ENCODE measurements at places on chromosomes 1 and 21.

GRCh38 chr1:94974241-94974640 is 47.3 kb upstream of the CNN3 start:
- no peak for DNase-seq

DNA sequence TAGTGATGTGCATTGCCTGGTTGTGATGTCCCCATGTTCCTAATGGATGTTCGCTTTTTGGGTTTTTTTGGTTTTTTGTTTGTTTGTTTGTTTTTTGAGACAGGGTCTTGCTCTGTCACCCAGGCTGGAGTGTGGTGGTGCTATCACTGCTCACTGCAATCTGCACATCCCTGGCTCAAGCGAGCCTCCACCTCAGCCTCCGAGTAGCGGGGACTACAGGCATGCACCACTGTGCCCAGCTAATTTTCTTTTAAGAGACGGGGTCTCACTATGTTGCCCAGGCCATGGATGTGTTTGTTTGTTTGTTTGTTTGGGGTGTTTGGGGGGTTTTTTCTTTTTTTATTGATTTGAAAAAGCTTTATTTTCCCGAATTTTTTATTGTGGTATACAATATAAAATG is 2.1 kb downstream of the COL6A2 start:
- DNase-seq = no peak

DNA sequence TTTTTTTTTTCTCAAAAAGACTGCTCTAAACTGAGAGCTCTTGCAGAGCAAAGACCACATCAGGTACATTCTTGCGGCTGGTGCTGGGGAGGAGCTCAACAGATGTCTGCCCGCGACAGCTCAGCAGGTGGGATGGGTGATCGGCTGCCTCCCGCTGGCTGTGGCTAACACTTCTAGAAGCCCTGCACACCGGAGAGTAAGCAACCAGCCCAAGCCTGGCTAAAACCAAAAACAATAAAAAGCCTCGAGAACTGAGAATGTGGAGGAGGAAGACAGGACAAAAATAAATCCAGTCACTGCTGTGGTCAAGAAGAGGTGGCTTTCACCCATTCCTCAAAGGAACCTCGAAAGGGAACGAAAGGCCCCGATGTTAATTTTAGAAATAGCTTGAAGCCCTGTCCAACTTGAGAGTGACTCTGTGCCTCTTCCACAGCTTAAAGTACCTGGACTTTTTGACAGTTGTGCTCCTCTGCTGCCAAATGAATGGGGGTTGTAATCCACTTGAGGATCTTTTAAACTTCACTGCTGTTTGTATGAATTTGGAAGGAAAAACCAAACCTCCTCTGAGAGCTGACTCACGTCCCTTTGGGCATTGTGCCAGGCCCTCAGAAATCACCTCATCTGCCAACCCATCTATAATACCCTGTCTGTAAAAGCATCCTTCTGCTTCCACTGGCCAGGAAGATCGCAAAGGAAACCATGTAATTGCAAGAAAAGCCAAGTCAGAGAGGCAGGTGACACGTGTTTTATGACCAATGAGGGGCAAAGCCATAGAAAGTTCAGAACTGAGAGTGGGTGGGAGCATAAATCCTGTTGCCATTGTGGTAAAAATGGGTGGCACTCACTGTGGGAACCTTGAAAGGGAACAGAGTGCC is 78.6 kb downstream of the KCNN3 start:
- DNase-seq = peak; percentile 54

DNA sequence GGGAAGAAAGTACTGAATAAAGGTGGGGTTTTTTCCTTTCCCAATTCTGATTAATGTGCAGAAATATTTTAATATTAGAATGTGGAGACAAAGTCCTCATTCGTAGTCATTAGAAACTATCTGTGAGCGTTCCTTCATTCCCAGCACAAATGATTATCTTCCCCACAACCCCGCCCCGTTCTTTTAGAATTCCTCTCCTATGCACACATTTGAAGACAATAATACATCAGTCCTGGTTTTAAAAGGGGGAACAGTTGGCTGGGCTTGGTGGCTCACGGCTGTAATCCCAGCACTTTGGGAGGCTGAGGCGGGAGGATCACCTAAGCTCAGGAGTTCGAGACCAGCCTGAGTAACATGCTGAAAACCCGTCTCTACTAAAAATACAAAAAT is 876 bp downstream of the ALDH9A1 start:
- DNase-seq = no peak

DNA sequence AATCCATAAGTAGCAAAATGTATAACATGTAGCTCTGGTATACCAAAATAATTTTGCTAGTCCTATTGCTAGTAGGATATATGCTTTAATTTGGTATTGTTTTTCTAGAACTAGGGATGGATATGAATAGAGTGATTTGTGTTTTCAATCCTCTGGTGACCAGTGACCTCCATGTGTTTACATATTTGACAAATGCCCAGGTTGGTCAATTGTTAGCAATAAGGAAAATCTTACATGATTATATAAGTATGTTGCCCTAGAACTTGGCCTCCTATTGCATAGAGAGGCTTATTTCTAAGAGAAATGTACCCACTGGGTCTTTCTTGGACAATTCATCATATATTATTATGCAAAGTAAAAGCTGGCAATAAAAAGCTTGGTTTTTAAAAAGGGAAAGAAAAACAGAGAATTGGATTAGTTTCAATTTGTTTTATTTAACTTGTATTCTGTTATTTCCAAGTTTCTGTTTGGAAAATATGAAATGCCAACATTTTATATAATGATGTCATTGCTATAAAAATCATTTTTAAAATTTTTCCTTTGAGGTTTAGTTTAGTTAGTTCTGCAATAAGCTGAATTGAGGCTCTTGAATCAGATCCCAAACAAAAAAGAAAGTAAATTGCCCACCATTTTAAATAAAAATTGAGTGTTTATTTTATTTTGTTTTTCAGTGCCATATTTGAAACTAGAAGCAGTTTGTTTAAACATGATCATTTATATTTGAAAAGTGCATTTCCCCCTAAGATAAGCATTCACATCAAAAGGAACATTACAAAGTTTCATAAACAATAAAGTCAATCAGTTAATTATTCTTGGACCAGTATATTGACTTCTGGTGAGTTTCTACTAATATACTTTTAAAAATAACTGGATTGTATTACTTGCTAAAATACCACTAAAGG is 210.9 kb downstream of the ZC3H11B start:
- DNase-seq = no peak

DNA sequence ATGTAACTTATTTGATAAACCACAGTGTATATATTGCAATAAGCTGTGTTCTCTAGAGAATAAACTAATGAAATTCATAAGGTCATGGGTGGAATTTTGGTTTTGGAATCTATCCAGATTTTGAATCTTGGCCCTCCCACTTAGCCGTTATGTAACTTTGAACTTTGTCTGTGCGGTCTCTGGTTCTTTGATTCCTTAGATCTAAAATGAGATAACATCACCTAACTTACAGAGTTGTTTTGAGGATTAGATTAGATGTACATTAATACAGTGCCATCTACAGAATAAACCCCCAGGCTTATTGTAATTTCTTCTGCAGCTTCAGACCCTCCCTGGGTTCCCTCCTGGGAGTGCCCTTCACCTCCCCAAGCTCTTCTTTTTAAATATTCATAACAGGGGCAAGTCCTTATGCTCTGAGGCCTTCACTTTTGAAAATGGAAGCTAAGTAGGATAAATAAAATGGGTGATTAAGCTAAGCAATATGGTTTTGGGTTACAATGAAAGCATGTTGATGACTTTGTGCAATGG is 124.3 kb downstream of the ATG4C start:
- no peak for DNase-seq

Data from stimulated activated CD4-positive, alpha-beta T cell treated with anti-CD3 and anti-CD28 coated beads, Interleukin-2, amount 100 ng/mL, for 48 hours (primary cell).